ENCODE measurements at places on chromosomes 11 and 22.

GRCh38 chr11:13354335-13354734 is 76.7 kb downstream of the BMAL1 start:
- no peak for DNase-seq

DNA sequence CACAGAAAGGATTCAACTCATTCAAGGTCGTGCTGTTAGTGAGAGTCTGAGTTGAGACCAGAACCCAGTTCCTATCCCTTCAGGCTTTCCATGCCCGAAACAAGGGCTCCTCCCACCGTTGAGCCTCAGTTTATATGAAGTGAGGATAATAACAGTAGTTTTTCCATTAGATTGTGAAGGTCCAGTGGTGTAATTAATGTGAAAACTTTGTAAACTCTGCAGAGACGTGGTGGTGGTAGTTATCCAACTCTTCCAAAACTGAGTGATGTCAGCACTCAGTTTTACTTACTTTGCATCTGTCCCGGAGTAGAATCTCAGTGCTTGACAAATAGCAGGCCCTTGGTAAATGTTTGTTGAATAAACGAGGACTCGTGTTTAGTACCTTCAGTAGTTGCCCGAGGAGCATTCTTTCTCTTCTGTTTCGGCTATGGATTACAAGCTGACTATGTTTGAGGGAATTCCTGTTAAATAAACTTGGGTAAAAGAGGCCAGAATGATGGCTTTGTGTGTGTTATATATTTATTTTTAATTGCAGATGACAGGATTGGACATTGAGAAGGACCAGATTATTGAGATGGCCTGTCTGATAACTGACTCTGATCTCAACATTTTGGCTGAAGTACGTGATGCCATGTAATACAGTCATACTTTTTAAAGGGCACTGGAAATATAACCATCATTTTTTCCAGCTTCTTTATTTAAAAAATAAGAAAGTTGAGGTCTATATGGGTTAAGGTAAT is 1.0 kb downstream of the REXO2 start:
- DNase-seq, result peak; percentile 38

GRCh38 chr11:19679952-19680828 is 32.4 kb upstream of the NAV2 start:
- DNase-seq, result peak; percentile 53

- no peak for DNase-seq
Measured at GRCh38 chr11:20014067-20014402, 146.2 kb downstream of the DBX1 start.

- DNase-seq, result no peak
Measured at GRCh38 chr11:31218847-31219246, 150.7 kb downstream of the DCDC1 start.

- DNase-seq, result no peak
Measured at GRCh38 chr22:23037429-23038333, 32.6 kb upstream of the GNAZ start.

All from substantia nigra (tissue), 51 donors.